ENCODE measurements at places on chromosomes 7 and 10. TPM values are rescaled to one million over a fixed set of nuclear protein-coding genes. Genes with fewer than 3 reads are reported as not detected.

Gene SOSTDC1
- 14.2 TPM for total RNA-seq

Gene OLAH
- not detected for total RNA-seq

Gene PCBD1
- total RNA-seq = 18.4 TPM

Gene CLRN3
- total RNA-seq = not detected

Gene SPDYE9
- not detected for total RNA-seq

Gene CPEB3
- 4.1 TPM for total RNA-seq

Gene CNTNAP2
- total RNA-seq = 16.0 TPM

Gene TBX20
- total RNA-seq = not detected

Gene NAT16
- total RNA-seq = not detected

Gene IFIT1B
- total RNA-seq = not detected

Gene PAPSS2
- total RNA-seq = 30.2 TPM

Gene ADRA2A
- 4.5 TPM for total RNA-seq

Gene ZNF853
- 20.7 TPM for total RNA-seq

Gene EVX1
- not detected for total RNA-seq

Gene CYP2C19
- not detected for total RNA-seq

Gene SH2D4B
- 0.40 TPM for total RNA-seq

Gene GNGT1
- total RNA-seq = not detected

Gene ASB4
- total RNA-seq = not detected

Gene HYAL4
- not detected for total RNA-seq

Gene NKX2-3
- total RNA-seq = not detected

Gene ABCA13
- total RNA-seq = 0.26 TPM
